ENCODE measurements at places on chromosomes 2 and 18.

DNA sequence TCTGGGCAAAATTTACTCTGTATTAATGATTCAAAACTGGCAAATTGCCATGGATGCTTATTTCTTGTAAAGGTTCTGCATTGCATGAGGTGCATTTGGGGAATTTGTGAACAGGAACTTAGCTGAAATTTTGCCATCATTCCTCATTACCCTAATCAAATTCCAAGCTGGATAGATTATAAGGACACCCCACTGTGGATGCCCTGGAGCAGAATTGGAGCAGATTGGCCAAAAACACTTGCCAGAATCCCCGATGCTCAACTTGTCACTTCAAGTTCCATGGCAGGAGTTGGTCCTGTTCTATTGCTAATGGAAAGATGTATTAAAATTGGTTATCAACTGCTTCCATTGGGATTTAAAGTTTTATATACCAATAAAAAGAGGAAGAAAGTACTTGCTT is 237.9 kb downstream of the CCDC102B start:
- no peak for DNase-seq

DNA sequence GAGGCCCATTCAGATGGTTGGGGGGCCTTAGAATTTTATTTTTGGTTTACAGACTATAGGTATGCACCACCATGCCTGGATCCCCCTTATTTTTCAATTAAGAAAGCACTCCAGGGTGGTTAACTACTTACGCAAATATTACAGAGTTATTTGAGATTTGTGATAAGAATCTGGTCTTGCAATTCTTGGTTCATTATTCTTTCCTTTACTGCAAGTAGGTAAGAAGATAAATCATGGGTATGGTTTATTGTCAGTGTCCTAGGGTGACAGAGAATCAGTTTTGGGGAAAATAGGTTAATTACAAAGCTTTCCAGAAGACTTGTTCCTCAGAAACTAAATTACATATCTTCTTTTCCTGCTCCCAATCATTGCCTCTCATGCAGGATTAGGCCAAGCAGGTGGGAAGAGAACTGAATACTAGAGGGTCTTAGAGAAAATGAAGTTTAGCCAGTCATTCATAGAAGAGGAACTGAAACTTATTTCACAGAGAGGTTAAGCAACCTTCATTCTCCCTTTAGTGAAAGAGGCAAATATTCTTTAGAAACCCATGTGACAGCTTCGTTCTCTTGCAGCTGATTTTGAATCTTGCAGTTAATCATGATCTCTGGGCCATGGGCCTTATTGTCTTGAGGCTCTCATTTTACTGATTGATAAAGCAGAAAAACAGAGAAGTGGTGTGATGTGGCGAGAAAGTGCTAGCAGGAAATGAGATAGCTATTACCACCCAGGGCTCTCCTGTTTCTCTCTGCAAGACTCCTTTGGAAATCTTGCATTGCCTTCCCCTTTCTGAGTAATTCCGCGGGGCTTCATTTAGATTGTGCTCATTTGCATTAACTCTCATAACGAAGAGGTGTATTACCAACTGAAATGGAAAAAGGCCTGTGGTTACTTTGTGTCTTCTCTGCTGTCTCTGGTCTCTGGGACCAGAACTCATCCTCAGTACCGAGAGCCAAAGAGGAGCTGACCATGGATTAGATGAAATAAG is 44.8 kb upstream of the ARHGAP25 start:
- no peak for DNase-seq

DNA sequence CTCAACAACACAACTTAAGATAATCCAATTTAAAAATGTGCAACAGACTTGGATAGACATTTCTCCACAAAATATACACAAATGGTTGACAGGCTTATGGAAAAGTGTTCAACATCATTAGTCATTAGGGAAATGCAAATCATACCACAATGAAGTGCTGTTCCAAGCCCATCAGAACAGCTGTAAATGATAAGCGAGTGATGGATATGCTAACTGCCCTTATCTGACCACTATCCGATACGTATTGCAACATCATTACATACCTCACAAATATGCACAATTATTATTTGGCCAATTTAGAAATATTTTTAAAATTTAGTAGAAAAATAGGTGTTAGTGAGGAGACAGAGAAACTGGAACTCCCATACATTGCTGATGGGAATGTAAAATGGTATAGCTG is 62.2 kb downstream of the PPP4R1 start:
- DNase-seq, result no peak

- DNase-seq, result no peak
These were observed 141.1 kb downstream of the PARD3B start for GRCh38 chr2:204686406-204686805.

- DNase-seq, result no peak
These were observed 29.6 kb downstream of the CELF4 start for GRCh38 chr18:37535968-37536367.

GRCh38 chr2:219437690-219438206 is 3.1 kb downstream of the SPEG start:
- DNase-seq, result no peak

Data from NCI-H774 (cell line).